RPMI7951 (cell line): ENCODE measurements at places on chromosomes 16 and 17.

GRCh38 chr17:79809530-79810129 is 12.8 kb upstream of the CBX8 start:
- no peak for DNase-seq

DNA sequence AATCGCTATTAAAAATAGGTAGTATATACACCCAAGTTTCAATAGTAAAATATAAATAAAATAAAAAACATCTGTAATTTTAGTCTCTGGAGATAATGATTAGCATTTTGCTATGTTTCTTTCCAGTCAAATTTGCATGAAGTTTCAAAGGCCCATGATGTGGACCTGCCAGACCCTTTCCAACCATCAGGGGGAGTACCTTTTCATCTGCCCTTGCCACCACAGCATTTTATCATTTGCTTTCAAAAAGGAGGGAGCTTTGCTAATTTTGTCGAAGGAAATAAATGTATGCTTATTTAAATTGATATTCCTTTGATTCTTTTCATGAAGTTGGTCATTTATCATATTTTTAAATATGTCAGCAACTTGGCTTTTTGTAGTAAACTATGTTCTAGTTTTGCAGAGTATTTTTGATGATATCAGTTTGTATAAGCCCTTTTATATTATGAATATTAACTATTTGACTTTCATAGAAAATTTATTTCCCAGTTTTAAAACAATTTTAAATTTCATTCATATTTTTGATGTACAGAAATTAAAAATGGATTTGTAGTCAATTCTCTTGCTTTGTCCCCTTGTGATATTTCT is 115.2 kb upstream of the NETO2 start:
- peak; percentile 35 for DNase-seq

- peak; percentile 41 for DNase-seq
Measured at GRCh38 chr17:77770331-77771105, 188.0 kb upstream of the TNRC6C start.

DNA sequence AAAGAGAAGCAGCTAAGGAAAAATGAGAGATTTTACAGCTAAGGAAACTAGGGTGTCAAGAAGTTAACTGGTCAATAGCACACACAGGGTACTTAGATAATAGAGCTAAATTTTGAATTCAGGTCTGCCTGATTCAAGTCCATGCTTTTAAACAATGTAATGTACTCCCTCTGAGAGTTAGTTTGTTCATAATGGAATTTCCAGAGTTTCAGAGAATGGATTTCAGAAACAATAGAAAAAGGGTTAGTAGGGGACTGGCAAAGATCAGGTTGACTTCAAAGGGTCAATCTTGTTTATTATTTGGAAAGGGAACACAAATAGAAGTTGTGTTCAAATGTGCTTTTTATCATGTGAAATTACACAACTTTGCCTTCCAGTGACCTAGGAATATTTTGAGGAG is 17.9 kb downstream of the NSRP1 start:
- DNase-seq: no peak

DNA sequence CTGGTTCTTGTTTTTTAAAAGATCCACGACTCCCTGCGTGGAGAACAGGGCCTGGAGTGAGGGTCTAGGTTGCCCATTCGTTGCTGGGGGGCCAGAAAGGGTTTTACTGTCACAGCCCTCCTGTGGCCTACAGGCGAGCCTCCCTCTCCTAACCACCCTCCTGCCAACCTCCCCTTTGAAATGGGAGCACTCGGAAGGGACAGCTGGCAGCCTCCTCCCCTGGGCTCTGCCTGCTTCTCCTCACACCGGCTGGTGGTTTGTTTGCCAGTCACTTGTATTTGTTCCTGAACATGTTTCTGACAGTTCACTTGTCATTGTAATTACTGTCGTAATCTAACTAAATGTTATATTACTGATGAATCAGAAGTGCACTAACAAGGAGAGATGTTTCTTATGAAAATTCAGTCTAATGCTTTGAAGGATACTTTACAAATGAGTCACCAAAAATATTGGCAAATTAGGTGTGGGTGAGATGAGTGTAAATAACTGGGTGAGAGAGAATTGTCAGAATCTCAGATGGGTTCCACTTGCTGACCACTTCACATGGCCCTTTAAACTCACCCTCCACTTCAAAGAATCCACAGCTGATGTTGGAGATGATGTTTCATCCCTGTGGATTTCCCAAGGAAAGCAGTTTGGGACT is 2.7 kb upstream of the SPPL2C start:
- DNase-seq: no peak

DNA sequence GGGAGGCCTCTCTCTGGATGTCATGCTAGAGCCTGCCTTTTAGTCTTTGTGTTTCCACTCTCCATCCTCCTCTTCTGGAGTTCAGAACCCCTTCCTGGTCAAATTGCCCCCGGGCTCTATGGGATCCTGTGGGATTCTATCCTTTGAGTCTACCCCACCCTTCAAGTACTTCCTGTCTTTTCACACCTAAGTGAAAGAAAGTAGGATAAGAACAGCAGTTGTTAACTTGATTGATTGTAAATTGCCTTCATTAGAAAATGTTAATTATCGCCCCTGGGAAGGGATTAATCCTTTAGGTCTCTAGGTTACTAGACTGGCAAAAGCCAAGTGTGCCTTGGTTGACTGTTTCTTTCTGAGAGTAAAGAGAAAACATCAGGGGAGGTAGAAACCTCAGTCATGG is 30.1 kb downstream of the PRKCB start:
- no peak for DNase-seq

DNA sequence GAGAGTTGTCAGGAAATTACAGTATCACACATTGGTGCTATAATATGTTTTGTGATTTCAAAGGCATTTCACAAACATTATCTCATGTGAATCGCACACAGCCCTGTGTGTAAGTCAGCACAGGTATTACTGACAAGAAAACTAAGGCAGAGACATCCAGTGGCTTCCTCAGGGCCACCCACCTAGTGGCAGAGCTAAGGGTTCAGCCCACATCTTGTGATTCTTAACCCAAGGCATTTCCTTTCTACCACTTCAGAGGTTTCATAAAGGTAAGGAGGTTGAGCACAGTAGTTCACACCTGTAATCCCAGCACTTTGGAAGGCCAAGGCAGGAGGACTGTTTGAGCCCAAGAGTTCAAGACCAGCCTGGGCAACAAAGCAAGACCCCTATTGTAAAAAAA is 58.2 kb downstream of the STX8 start:
- no peak for DNase-seq

GRCh38 chr17:10052106-10052813 is 146.1 kb downstream of the GAS7 start:
- no peak for DNase-seq

- no peak for DNase-seq
Measured at GRCh38 chr17:68085771-68086381, 50.3 kb downstream of the KPNA2 start.

DNA sequence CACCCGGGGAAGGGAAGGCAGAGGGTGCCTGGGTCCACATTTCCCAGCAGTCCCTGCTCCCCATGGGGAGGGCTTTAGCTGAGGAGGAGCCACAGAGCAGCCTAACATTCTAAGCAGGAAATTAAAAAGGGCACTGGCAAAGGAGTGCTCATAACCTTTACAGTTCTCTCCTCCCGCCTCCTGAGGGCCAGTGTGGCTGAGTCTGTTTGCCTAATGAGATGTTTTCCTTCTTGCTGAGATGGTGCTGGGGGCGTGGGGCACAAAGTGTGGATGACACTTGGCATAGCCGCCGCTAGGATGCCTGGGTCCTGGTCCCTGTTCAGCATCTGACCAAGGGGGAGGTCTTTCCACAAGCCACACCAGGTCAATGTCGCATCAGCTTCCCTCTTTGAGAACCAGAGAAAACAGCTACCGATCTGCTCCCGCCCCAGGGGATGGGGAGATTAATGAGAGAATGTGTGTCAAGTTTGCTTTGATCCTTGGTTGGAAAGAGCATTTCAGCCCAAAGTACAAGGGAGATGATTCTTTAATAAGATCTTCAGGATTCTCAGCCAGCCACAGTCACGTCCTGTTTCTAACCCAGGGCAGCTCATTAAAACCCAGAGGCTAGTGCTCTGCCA is 5.8 kb downstream of the KIF18B start:
- DNase-seq: peak; percentile 21

- DNase-seq: peak; percentile 37
Measured at GRCh38 chr17:68011199-68011665, 15.0 kb upstream of the C17orf58 start.

- DNase-seq: no peak
Measured at GRCh38 chr17:68686108-68686988, 85.2 kb upstream of the FAM20A start.

DNA sequence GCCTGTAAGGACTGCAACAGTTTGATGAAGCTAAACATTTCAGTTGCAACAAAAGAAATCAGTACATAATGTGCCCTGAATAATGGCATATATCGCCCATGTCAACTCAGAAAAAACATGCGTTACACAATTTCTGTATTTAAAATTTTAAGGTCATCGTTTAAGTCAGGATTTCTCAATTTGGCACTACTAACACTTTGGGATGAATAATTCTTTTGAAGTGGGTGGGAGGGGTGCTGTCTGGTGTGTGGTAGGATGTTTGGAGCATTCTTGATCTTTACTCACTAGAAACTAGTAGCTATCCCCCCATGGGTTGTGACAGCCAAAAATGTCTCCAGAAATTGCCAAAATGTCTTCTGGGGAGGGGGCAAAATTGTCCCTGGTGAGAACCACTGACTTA is 50.7 kb upstream of the CNTNAP4 start:
- no peak for DNase-seq

- no peak for DNase-seq
Measured at GRCh38 chr17:55294042-55294751, 29.4 kb downstream of the HLF start.

DNA sequence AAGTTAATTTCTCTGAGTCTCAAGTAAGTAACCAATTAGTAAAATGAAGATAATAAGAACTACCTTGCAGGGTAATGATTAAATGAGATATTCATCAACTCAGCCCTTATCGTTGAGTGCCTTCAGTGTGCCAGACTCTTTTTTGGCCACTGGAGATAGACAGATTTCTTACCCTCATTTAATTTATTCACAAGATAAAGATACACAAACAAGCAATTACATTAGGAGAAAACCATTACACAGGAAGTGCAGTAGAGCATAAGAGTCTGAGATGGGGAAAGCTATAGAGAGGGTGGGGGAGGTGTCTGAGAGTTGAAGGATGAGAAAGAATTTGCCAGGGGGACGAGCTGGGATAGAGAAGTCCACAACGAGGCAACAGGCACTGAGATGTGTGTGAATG is 72.5 kb upstream of the BCAR1 start:
- no peak for DNase-seq

- DNase-seq: no peak
Measured at GRCh38 chr16:78100112-78100467, 636 bp downstream of the WWOX start.

DNA sequence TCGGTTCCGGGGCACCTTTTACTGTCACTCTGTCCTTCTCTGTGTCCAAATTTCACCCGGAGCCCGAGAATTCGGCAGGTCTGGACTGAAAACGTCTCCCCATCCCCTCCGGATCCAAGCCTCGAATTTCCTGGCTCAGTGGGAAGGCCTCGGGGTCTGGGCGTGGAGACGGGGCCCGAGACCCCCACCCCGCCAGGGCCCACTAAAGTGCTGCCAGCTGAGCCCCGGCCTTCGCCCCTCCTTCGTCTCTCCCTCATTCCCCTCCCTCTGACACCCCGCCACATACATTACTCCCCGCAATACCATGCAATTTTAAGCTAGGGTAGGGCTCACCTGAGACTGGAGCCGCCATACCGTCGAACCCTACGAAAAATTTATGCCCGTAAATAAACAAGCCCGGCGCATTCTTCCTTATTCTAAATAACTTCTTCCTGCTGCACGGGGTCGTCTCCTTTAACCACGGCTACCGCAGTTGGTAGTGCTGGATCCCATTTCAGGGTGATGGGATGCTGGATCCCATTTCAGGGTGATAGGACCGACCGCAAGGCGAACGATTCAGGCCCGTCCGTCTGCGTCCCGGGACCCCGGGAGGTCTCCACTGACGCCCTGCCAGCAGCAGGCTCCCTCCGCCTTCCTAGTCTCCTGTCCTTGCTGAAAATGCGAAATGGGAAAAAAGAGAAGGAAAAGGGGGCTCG is 4.4 kb upstream of the OR1F1 start:
- peak; percentile 11 for DNase-seq

DNA sequence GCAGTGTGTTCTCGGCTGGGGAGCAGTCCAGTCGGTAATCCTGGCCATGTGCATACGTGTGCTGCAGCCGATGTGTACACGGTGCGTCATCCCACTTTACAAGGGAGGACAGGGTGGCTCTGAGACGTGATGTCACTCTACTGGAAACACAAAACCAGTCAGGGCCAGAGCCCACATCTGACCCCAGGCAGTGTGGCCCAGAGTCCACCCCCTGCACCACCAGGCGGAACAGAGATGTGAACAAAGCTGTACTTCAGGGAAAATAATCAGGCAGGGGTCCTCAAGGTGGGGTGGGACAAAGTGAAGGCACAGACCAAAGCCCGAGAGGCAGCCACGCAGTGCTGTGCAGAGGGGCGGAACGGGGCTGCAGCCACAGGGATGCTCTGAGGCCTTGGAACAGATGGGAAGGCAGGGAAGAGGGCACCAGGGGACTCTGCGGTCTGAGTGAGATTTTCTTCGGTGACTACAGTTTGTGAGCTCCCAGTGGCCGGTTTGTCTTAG is 181.5 kb downstream of the ZNF423 start:
- peak; percentile 14 for DNase-seq

DNA sequence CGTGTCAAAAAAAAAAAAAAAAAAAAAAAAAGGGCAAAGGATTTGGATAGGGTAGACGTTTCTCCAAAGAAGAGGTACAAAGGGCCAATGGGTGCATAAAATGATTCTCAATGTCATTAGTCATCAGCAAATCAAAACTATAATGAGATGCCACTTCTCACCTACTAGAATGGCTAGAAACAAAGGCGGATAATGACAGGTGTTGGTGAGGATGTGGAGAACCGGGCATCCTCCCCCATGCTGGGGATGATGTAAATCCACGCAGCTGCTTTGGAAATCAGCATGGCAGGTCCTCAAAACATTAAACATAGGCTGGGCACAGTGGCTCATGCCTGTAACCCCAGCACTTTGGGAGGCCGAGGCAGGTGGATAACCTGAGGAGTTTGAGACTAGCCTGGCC is 9.4 kb downstream of the ITGAX start:
- DNase-seq: no peak

DNA sequence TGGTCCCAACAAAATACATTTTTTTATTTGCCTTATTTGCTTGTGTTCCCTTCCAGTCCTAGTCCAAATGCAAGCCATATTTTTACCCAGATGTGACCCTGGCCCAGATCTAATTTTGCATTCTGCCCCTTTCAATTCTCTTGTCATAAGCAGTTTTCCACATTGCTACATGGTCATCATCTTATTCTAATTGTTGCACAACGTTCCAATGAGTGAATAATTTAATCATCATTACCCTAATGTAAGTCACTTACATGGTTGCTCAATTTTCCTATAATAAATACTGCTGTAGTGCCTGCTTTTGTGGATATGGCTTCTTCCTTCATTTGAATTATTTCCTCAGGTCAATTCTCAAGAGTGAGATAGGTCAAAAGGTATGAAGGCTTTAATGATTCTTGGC is 12.8 kb downstream of the RSAD1 start:
- no peak for DNase-seq

GRCh38 chr17:82097184-82097918 is 685 bp downstream of the FASN start:
- peak; percentile 56 for DNase-seq

- DNase-seq: no peak
Measured at GRCh38 chr16:1225051-1225451, at the start of gene TPSG1. Gene TPSG1 (minus strand): TSS chr16:1225268. CDS start chr16:1225252, 16 bp downstream.
